ENCODE measurements at places on chromosomes 2 and 18.
A peak's percentile ranks its signal among the peaks of the same experiment; 100 is the strongest.

GRCh38 chr18:49237031-49237430 is 223.4 kb downstream of the DYM start:
- no peak for DNase-seq

DNA sequence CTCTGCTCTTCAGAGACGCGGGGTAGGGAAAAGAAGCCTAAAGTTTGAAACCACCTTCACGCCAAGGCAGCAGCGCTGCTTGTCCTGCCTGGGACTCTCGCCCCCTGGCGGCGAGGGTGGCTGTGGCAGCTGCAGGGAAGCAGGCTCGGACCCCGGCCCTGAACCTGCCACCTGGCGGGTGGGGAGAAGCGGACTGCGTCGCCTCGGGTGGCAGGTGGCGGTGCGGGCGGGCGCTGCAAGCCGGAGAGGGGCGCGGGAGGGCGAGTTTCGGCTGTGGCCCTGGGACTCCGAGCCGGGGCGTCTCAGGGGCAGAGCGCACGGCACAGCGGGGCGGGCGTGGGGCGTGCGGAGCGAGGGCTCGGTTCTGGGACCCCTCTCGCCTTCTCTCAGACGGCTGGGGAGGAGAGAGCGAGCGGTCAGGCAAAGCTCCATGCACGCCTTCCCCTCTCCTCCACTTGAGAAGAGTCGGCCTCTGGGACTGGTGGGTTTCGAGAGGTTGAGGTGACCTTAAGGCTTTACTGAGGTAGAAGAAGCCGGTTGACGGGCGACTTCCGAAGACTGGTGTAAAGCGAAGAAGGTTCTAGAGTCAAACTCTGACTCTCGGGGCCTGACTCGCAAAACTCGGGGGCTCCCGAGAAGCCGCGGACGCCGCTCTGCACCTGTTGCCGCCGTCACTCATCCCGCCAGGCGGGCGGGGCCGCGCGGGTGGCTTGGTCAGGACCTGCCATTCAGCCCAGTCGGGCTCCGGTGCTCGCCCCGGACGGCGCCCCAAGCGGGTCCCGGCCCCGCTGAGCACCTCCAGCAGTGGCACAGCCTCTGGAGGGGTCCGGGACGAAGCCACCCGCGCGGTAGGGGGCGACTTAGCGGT is 1.1 kb upstream of the BOLL start:
- peak; percentile 17 for DNase-seq

- DNase-seq, result no peak
These were observed 283.0 kb downstream of the MYCN start for GRCh38 chr2:16223161-16223840.

GRCh38 chr18:78378403-78378802 is 601.2 kb upstream of the SALL3 start:
- DNase-seq, result no peak

- peak; percentile 83 for DNase-seq
These were observed 7.1 kb downstream of the HOXD8 start for GRCh38 chr2:176136374-176137251.

DNA sequence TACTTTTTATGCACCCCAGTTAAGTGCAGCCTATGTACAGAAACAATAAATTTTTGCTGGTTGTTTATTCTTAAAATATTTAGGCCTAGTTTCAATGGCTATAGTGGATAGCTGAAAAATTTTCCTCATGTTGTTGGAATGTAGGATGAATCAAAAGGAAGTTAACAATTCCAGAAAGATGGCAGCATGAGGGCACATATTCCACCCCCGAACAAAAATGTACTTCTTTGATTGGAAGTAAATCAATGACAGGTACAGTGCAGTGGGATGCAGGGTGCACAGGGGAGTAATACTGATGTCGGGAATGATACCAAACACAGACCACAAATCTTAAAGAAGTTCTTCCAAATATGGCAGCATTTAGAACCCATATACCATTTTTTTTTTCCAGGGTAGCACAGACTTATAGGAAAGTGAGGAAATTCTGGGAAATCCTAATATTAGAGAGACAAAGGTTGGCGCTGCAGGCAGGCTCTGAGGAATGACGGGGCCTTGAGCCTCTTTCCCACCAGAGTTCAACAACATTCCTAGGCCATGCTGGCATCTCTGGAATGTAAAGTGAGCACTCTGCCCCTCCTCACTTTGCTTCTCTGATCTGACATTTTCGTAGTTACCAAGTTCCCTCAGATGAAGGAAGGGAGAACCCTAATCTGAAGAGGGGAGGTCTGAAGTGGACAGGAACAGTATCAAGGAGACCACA is 36.6 kb upstream of the IKZF2 start:
- DNase-seq, result peak; percentile 84

DNA sequence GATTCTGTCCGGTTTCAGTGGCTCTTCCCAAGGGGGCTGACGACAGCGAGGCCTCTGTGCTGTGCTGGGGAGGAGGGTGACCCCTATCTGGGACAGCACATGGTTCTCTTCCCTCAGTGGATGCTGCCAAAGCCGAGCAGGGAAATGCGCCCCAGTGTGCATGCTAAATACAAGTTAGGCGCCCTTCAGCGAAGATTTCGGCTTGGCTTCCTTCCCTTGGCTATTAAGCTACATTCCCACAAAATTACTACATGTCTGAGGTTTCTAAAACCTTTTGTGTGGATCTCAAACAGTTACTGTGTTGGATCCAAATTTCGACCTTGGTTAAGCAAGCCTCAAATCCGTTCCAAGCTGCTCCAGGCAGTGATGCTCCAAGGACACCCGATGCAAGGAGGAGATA is 440.3 kb downstream of the NRXN1 start:
- DNase-seq, result peak; percentile 52

GRCh38 chr2:2879781-2880180 is 497.8 kb downstream of the EIPR1 start:
- no peak for DNase-seq

DNA sequence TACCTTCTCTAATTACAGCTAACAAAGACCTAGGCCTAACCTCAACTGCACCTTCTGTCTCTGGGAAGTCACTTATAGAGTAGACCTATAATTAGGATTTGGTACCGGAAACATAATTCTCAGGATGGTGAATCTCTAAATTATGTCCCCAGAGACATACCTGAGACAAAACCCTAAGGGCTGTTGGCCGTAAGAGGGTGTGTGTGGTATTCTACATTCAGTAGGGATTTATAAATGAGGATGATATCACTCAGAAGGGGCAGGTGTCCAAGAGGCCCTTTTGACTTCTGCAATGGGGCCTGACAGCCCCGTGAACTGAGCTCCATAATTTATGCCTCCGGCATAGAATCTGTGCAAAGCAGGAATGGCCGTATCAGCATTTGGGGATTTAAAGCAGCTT is 13.5 kb upstream of the DARS1 start:
- DNase-seq, result no peak

GRCh38 chr2:216504376-216504762 is 5.7 kb downstream of the RPL37A start:
- no peak for DNase-seq

DNA sequence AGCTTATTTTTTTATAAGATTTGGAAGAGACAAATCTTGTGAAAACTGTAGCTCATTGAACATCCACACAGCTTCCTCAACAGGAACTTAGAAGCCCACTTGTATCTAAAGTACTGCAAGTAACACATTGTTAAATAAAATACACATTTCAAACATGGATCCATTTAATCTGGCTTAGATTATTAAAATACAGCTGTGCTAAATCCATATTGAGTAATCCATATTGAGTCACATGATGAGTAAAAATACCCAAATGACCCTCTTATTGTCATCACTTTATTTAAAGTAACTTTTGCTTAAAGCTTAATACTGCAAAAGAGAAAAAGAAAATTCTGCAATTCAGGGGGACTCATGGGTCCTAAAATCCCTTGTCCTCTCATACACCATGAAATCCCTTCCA is 133.3 kb downstream of the OSR1 start:
- no peak for DNase-seq

- DNase-seq, result no peak
These were observed 68.7 kb downstream of the RHOB start for GRCh38 chr2:20515290-20516220.

DNA sequence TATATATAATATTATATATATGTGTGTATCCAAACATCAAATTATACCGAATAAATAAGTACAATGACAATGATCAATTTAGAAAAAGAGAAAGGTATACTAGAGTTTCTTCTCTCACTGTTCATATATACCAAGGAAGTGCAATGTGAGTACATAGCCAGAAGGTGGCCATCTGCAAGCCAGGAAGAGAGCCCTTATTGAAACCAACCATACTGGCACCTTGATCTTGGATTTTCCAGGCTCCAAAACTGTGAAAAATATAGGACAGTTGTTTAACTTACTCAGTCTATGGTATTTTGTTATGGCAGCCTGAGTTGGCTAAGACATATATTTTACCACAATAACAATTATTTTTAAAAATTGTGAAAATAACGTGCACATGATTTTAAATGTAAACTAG is 1490.2 kb upstream of the SLC39A10 start:
- peak; percentile 27 for DNase-seq

GRCh38 chr2:68745006-68745405 is 10.4 kb downstream of the ARHGAP25 start:
- no peak for DNase-seq

- DNase-seq, result no peak
These were observed 270.6 kb downstream of the SS18 start for GRCh38 chr18:25819746-25820363.

DNA sequence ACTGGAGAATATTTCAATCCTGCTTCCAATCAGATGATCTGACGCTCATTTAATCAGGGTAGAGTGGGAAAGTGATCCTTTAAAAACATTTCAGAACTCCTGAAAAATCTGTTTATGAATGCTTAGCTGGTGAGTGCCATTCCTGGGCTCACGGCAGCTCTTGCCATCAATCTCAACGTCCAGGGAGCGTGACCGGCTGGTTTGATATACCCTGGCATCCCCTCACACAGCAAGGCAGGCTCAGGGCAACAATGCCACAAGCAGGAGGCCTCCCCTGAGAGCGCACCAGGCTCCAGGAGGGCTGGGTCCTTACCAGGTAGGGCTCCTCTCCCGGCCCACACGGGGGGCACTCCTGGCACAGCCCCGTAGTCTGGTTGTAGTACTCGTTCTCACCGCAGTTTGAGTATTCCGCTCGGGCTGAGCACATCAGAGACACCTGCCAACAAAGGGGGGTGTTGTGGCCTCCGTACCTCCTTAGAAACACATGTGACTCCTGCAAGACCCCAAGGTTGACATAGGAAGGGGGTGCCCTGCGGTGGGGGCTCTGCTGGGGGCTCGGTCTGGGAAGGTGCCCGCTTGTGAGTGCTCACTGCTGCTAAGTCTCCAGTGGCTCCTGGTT is 59.1 kb downstream of the EDAR start:
- no peak for DNase-seq

- DNase-seq, result no peak
These were observed 156.6 kb downstream of the DNAH7 start for GRCh38 chr2:195912079-195912478.

GRCh38 chr2:113203217-113203530 is 29.4 kb downstream of the PSD4 start:
- DNase-seq, result no peak

GRCh38 chr2:224162122-224162521 is 123.0 kb upstream of the SERPINE2 start:
- peak; percentile 88 for DNase-seq

DNA sequence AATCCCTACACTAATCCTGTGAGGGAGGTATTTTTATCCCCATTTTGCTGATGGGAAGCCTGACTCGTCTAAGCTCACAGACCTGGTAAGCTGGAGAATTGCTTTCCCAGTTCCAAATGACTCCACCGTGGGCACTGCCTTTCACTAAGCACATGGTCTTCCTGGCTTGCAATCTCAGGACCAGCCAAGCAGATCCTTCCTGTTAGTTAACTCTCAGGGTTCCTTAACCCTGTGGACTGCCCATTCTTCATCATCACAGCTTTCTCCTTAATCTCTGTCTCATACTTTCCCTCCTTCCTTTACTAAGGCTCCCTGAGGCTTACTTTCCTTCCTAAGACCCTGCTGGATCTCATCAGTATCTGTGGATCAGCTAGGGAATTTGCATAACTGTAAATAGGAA is 122.2 kb upstream of the ZEB2 start:
- no peak for DNase-seq

- DNase-seq, result no peak
These were observed 1302.7 kb upstream of the PIK3C3 start for GRCh38 chr18:40652321-40652720.

DNA sequence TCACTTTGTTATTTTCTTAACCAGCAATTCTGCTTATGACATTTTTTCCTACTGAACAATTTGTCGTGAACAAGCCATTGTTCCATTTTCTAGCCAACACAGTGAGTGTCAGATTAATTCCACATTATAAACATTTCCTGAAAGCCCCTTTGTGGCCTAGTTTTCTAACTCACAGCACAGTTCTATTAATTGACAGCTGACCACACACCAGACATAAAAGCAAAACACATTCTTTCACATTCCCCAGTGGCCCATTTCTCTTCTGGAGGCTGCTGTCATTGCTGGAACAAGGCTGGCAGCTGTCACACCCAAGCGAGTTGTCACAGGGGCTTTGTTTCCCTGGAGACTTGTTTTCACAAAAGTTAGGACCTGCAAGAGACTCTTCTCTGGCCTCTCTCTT is 50.7 kb downstream of the RNF152 start:
- peak; percentile 55 for DNase-seq

GRCh38 chr2:226981791-226982326 is 146.0 kb downstream of the RHBDD1 start:
- DNase-seq, result no peak

DNA sequence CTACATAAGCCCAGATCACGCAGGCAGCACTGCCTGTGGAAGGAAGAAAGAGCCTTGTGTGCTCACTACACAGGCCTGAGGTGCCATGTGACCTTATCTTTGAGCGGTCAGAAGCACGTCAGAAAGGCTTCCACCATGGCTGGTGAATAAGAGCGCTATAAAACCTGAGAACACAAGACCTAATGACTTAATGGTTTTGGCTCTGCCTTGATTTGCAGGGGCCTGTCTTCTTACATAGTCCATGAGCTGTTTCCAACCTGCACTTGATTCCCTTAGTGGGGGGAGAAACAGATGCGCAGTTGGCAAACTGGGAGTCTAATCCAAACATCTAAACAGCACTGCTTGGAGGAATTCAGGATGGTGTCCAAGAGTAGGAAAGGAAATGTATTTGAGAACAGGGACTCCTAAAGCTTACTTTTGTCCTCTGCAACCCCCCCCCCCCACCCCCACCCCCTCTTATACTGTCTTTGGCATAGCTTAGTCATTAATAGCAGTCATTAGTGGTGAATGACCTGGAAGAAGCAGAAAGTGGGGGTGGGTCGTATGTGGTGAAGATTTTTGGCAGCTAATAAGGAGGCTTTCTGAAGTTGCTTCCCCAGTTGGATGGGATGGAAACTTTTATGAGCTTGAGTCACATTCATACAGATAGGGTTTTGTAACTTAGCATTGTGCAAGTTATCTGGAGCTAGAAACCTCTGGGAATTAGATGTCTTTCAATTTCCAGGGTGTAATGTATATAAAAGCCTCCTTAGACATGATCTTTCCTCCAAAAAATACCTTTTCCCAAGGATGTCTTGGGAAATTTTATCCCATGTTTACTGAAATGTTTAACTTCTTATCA is 454.1 kb downstream of the MEIS1 start:
- peak; percentile 99 for DNase-seq

- DNase-seq, result peak; percentile 23
These were observed 26.2 kb upstream of the INSIG2 start for GRCh38 chr2:118062048-118062447.

- no peak for DNase-seq
These were observed 6.8 kb upstream of the TEX51 start for GRCh38 chr2:126891681-126892500.

Measured in fibroblast of skin of right biceps (primary cell).